ENCODE measurements at places on chromosomes 16 and 17.

DNA sequence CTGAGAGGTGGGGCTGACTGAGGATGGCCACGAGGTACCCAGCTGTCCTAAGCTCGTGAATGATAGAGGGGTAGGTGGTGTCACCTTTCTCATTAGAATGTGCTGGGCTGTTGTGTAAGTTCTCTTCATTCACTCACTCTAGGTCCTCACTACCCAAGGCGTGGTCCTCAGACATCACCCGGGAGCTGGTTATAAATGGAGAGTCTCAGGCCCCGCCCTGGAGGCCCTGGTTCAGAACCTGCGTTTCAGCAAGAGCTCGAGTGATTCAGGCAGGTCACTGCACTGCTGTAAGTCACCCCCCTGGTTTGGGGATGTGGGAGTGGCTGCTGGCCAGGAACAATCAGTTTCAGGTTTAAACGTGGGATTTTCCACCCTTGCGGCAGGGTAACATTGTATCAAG lies 139.8 kb downstream of the FOXL1 start:
- DNase-seq = no peak

DNA sequence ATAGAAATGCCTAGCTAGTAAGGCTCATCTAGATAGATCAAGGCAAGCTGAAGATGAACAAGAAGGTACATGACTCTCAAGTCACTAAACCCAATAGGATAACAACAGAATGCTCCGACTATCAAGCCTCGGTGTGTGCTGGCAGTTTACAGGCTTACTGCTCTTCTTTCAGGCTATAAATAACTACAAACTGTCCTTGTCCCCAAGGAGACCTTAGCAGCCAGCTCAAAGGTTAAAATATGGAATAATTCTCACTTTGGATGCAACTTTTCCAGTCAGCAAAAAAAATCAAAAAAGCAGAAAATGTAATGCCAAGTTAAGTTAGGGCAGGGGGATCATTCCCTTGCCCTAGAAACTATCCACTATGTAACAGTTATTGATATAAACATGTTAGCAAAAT lies 44.6 kb downstream of the SPOP start:
- DNase-seq = no peak

DNA sequence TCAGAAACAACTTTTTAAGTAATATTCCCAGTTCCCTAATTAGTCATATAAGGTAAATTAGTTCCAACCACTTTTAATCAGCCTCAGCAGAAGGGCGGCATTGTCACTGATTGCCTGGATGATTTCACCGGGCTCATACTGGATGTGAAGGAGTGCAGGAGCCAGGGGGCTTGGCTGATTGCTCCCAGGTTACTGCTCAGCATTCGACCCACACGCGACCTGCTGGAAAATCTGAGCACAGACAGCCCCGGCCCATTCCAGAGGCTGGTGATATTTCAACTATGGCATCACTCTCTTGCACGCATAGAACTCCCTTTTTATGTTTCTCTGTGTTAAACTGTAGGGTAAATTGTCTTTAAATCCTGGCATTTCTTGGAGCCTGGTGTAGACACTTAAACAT lies 34.2 kb downstream of the CPPED1 start:
- DNase-seq = no peak

DNA sequence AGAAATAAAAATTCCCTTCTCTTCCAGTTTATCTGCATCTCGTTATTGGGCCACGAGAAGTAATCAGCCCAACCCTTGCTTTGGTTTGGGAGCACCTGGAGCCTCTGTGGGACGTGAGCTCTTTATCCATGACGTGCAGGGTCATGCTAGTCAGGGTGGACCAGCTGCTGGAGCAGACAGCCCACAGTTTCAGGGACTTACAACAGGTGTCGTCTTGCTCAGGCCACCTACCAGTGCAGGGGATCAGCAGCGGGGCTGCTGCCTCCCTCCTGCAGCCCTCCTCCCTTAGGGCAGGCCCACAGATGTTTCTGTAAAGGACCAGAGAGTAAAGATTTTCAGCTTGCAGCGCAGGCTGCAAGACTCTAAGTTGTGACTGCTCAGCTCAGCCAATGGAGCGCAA lies 16.9 kb downstream of the ADAD2 start:
- peak; percentile 34 for DNase-seq

GRCh38 chr16:997440-998051 lies 16.0 kb downstream of the SOX8 start:
- peak; percentile 78 for DNase-seq

DNA sequence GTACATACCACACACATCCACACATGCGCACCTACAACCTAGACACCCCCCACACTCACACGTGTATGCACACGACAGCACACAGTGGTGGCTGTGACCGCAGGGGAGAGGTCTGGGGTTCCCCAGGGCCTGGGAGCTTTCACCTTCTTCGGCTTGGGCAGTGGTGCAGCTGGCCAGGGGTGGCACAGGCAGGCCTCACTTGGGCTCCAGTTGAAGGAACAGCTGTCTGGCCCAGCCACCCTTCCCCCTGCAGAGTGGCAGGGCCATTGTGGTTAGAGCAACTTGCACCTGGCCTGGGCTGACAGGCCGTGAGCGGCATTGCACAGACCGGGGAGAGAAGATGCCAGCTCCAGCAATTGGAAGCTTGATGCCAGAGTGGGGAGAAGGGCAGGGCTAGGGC lies 114.5 kb upstream of the GSE1 start:
- no peak for DNase-seq

- DNase-seq = peak; percentile 32
Measured at GRCh38 chr17:41617698-41618097, 5.1 kb upstream of the KRT16 start.

DNA sequence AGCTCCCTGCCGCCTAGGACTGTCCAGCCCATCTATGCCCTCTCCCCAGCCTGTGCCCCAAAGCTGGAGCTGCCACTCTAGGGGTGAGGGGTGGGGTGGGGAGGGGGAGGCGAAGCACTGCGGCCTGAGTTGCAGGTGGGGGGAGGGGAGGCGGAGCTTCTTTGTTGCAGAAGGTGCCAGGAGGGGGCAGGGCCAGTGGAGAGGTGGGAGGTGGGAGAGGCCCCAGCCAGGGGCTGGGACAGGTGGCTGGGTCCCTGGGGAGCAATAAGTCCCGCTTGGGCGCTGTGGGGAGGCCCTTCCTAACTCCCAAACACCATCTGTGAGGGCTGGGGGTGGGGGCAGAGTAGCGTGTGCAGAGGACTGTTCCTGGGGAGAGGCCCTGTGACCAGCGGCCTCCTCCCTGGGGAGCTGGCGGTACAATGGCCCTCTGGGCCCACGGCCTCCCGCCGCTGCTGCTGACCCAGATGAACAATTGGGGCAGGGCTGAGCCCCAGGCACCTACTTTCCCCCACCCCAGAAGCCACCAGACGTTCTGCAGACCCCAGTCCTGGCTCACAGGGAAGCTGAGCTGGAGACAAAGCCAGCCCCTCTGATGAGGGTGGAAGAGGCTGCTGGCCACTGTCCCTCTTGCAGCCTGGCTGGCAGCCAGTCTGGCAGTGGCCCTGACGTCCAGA lies 2.2 kb upstream of the NTN3 start:
- peak; percentile 99 for DNase-seq

GRCh38 chr17:65230040-65230439 lies 92.9 kb downstream of the RGS9 start:
- DNase-seq = no peak

- no peak for DNase-seq
Measured at GRCh38 chr17:32141679-32142037, 644 bp upstream of the RHOT1 start.

DNA sequence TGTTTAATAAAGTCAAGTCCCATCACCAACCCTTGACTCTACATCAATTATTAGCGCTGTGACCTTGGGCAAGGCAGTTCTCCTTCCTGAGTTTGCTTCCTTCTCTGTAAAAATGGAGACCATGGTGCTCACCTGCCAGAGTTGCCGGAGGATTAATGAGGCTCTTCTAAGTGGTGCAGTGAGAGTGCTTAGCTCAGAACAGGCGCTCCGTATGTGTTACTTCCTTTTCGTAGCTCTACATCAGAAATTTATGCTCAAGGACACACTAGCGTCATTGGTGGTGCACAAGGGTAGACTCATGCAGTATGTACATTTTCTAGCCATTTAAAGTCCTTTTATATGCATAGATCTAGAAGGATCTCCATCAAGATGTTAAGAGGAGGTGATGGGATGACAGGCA lies 17.4 kb upstream of the CMIP start:
- DNase-seq = no peak

GRCh38 chr16:85156440-85156839 lies 44.2 kb upstream of the CIBAR2 start:
- DNase-seq = no peak

GRCh38 chr16:86029131-86029741 lies 130.3 kb downstream of the IRF8 start:
- DNase-seq = no peak

- DNase-seq = no peak
Measured at GRCh38 chr16:52456368-52456767, 90.6 kb downstream of the TOX3 start.

DNA sequence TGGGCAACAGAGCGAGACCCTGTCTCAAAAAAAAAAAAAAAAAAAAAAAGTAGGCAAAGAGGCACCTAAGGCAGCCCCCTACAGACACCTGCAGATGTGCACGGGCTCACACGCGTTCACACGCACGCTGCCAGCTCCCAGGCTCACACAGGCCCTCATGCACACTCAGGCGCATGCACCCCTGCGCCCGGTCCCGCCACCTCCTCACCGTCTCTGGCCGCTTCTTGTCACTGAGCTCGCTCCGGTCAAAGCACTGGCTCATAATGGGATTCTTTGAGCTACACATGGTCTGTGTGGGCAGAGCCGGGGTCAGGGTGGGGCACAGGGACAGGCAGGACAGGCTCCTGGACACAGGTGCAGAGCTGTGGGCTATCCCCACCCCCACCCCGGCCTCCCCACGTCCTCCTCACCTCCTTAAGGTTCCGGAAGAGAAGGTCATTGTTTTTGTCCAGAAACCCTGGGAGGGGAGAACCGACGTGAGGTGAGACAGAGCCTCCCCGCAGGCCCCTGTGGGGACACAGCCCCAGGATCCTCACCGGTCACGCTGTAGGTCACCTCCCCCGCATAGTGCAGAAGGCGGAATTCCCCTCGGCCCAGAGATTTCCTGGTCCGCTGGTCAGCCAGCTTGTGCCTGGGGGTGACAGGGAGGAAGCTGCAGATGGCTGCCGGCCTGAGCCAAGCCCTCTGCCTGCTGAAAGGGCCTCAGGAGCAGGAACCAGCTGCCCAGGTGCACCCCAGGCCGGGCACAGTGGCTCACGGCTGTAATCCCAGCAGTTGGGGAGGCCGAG lies 17.9 kb downstream of the MYO1C start:
- DNase-seq = no peak

GRCh38 chr17:57940231-57940630 lies 15.0 kb downstream of the CUEDC1 start:
- DNase-seq = peak; percentile 87

GRCh38 chr17:34261568-34262337 lies 6.7 kb downstream of the CCL2 start:
- DNase-seq = no peak

- no peak for DNase-seq
Measured at GRCh38 chr16:60203525-60204124, 1469.5 kb upstream of the GOT2 start.

DNA sequence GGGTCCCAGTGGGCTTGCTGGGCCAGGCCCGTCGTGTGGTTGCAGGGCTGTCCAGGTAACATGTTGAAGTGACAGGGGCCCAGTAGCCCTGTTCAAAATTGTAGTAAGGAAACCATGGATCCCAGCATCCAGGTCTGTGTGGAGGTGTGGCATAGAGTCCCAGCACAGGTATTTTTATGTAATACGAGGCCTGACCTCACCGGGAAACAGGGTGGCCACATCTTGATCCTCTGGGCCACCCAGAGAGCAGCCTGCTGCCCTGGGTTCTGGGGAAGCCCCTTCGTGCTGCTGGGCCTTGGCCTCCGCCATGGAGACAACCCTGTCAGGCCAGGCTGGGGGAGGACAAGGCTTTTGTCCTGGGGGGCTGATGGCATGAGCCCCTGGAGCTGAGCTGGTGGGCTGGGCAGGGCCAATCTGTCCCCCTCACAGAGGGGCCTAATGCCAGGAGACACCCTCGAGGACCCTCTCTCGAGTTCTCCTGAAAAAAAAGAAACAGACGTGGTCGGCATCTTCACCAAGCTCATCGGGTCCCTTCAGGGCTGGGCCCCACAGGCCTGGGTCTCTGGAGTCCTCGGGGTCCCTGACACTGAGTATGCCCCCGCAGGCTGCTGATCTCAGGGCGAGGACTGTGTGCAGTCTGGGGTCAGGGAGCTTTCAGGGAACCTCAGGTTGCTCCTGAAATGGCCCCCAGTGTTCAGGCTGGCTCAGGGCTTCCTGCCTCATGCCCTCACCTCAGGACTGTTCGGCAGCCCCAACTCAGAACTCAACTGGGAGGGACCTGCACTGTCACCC lies 47.8 kb downstream of the TNFRSF13B start:
- no peak for DNase-seq

DNA sequence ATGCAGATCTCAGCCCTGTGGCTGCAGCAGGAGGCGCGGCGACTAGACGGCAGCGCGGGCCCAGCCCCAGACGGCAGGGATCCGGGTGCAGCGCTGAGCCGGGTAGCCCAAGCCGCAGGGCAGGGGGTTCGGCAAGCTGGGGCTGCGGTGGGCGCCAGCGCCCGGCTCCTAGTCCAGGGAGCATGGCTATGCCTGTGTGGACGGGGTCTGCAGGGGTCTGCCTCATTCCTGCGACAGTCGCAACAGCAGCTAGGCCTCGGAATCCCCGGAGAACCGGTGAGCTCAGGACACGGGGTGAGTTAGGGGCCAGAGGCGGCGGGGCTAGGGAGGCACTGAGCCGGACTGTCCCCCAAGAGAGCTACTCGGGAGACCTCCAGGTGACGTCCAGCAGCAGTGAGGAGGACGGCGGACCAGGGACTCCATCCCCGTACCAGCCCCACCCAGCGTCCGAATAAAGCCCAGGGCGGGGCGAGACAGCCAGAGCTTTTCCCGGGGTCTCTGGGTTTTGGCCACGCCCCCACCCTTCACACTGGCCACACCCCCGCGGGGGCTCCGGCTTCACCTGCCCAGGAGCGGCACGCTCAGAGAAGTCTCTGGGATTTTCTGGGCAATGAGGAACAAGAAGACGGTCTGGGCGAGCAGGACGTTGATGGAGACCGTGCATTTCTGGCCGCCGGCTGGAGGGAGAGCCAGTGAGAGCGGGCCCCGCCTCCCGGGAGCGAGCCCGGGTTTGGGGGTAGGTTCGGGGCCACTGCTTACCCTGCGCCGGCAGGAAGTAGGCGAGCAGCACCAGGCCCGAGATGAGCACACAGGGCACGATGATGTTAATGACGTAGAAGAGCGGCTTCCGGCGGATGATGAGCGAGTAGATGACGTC lies 1.1 kb downstream of the C17orf107 start:
- no peak for DNase-seq

DNA sequence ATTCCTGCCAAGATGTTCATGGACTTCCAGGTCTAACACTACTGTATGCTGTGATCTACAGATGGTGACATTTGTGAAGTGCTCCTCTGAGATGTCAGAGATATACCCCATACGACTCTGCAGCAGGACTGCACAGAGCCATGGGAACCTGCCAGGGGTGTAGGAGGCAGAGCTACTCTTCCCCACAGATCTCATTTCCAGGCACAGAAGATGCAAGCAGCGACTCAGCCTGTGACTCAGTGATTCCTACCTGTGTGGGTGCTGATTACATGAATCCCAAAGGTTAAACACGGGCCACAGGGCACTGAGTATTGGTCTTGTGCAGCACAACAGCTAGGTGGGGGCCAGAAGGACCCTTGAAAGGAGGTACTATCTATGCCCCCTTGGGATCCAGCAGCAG lies 137.0 kb upstream of the SOX9 start:
- no peak for DNase-seq
